ENCODE measurements at places on chromosomes 2 and 18.

GRCh38 chr2:86027196-86027921 is 78.3 kb downstream of the POLR1A start:
- DNase-seq: no peak

DNA sequence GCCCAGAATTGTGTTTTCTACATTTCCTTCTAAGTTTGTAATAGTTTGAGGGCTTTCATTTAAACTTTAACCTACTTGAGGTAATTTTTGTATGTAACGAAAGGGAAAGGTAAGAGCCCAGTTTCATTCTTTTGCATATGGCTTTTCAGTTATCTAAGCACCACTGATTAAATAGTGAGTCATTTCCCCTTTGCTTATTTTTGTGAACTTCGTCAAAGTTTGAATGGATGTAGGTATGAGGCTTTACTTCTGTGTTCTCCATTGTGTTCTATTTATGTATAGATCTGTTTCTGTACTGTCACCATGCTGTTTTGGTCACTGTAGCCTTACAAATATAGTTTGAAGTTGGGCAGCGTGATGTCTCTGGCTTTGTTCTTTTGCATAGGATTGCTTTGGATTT is 944.8 kb upstream of the CNTNAP5 start:
- DNase-seq: no peak

- DNase-seq: no peak
Measured at GRCh38 chr2:225556461-225556860, 157.0 kb downstream of the NYAP2 start.

- DNase-seq: no peak
Measured at GRCh38 chr2:185695711-185696235, 42.8 kb upstream of the FSIP2 start.

GRCh38 chr18:5057386-5058348 is 139.4 kb downstream of the AKAIN1 start:
- DNase-seq: peak; percentile 27

- no peak for DNase-seq
Measured at GRCh38 chr2:230983566-230983965, 12.4 kb upstream of the SPATA3 start.

DNA sequence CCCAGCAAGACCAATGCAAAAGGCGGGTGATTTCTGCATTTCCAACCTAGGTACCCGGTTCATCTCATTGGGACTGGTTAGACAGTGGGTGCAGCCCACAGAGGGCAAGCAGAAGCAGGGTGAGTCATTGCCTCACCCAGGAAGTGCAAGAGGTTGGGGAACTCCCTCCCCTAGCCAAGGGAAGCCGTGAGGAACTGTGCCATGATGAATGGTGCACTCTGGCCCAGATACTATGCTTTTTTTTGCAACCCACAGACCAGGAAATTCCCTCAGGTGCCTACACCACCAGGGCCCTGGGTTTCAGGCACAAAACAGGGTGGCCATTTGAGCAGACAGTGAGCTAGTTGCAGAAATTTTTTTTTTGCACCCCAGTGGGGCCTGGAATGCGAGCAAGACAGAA is 662.6 kb upstream of the ACVR2A start:
- peak; percentile 12 for DNase-seq

GRCh38 chr2:212974692-212975091 is 176.7 kb downstream of the IKZF2 start:
- DNase-seq: no peak

GRCh38 chr2:120108749-120109148 is 95.9 kb downstream of the EPB41L5 start:
- DNase-seq: no peak

GRCh38 chr2:240936106-240936505 is 30.0 kb downstream of the CROCC2 start:
- DNase-seq: no peak

DNA sequence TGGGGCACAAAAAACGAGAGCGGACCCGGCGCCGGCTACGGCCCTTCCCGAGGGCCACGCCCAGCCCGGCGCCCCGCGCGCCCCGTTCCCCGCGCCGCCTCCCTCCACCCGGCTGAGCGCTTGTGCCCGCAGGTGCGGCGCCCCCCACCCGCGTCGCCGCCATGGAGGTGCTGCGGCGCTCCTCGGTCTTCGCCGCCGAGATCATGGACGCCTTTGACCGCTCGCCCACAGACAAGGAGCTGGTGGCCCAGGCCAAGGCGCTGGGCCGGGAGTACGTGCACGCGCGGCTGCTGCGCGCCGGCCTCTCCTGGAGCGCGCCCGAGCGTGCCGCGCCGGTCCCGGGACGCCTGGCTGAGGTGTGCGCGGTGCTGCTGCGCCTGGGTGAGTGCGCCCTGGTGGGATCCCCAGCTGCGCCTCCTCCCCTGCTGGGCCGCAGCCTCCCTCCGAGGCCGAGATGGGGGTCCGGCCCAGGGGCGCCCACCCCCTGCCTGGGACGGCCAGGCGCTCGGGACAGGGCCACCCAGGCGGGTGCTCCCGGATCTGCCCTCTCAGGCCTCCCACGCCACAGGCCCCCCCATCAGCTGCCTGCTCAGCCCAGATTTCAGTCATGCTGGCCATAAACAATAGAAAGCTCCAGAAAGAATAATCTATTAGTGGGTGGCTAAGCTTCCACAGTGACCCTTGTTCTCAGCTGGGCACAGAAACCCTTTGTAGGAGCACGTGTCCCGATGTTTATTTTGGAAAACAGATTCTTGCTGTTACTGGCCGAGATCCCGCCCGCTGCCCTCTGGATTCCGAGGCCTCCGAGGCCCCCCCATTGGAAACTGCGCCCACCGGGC is 997 bp downstream of the BOK start:
- no peak for DNase-seq

DNA sequence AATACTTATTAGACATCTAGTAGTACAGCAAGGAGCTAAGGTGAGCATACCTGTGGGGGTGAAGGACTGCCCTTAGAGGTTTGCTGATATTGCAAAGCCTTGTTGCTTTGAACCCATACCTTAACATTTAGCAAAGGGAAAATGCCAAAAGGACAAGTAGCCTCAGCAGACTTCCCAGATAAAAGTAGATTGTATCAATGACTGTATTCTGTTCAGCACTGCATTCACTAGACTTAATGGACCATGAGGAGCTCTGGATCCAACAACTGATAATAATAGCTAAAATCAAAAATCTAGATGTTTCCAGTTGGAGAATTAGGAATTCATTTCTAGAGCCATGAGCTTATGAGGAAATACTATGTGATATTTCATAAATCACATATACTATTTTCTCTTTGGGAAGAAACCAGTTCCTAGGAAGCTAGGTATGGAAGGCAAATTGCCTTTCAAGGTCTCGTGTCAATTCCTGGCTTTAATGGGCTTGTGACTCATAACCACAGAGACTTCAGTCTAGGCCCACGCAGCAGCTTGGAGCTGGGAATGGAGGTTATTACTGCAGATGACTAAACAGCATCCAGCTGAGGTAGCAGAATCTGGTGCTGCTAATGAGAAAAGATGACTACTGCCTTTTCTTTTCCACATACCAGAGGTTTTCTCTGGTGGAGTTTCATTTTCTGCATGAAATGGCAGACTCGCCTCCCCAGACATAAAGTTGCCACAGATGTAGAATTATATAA is 191.2 kb upstream of the NABP1 start:
- no peak for DNase-seq

GRCh38 chr2:224887141-224887540 is 155.1 kb downstream of the DOCK10 start:
- no peak for DNase-seq

DNA sequence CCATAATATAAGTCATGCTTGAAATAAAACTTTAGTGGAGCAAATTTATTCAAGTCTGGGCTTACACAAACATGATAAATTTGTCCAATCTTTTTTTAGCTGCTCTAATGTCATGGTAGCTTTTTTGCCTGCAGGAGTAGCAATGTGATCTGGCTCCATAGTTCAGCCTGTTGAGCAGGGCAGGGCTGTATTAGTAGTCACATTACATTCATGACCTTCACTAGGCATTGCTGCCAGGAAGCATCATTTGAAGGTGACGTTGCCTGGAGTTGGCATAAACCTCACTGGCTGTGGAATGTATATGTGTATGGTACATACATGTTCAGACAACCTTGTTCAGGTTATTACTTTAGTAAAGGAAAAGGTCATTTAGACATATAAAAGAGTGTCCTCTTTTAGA is 76.6 kb downstream of the CCDC85A start:
- no peak for DNase-seq

DNA sequence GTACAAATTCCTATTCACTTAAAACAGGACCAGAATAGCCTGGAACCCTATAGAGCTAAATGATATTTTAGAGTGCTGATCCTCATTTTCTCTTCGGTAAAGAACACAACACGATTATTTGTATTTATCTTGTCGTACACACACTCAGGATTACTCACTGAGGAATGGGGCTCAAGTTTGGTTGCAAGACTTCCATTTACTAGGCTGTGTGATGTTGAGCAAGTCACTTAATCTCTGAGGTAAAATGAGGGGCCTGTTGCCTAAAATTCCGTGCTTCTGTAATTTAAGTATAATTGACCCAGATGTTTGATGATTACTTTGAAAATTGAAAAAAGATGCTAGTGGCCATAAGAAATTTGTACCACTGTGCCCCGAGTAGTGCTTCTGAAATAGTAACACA is 42.6 kb upstream of the MAP4K3 start:
- no peak for DNase-seq

- DNase-seq: no peak
Measured at GRCh38 chr18:48860269-48861180, 90.2 kb downstream of the SMAD7 start.

DNA sequence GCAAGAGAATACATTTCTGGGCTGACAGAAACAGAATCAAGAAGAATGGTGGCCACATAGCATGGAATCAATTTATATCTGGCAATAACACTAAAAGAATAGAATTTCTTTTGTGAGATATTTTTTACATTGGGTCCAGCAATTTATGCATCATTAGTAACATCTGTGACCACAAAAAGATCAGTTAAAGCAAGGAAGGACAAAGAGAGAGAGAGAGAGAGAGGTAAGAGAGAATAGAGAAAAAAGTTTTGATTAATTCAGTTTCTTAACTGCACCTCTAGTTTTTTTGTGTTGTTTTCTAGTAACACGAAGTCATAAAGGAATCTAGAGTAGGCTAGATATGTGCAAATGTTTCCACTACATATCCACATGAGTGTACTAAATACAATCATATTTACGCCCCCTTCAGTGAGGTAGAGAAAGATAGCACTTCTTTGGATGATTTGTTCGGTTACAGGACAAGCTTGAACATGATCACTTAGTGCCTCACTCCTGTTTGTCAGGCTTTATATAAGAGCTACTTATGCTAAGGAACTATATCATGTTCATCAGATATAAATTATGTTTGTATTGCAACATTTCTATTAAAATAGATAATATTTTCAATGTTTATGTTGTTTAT is 247.4 kb upstream of the COL3A1 start:
- DNase-seq: no peak

GRCh38 chr2:6960659-6961058 is 43.4 kb downstream of the RNF144A start:
- DNase-seq: no peak

DNA sequence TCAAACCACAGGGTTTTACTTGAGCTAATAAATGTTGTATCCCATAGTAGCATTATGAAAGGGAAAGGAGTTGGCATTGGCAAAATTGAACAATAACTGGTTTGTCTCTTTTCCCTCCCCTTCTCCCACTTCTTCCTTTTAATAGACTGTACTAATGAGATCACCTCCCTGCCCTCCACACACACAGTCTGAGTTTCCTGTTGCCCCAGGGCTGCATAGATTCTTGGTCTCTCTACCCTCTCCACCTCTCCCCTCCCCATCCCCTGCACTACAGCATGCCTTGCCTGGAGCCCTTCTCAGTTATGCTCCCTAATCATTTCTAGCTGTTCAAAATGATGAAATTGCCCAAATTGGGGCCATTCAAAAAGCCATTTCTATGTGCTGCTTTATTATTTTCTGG is 37.2 kb upstream of the NEMP2 start:
- DNase-seq: no peak

DNA sequence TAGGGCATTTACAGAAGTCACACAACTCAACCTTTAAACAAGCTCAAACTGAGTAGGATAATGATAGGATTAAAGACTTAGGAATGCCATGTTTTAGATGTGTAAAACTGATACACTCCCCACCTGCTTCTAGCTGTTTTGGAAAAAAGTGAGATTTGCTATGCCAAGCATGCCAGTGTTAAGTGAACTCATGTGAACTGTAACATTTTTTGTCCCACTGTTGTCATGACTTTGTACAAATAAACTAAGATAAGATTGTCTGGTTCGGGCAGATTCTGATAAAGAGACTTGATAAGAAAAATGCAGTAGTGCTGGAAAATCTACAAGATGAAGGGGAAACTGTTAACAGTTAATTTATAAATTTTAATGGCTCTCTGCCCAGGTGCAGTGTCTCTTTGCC is 66.5 kb downstream of the GLS start:
- DNase-seq: no peak

DNA sequence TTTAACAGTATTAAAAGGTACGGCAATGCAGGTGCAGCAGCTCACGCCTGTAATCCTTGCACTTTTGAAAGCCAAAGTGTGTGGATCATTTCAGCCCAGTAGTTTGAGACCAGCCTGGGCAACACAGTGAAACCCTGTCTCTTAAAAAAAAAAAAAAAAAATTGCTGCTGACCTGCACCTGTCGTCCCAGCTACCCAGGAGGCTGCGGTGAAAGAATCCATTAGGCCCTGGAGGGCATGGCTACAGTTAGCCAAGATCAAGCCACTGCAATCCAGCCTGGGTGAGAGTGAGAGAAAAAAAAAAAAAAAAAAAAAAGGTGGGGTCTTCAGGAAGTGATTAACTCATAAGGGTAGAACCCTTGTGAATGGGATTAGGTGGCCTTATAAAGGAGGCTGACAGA is 12.8 kb downstream of the CUL3 start:
- no peak for DNase-seq

GRCh38 chr2:191696001-191696400 is 18.1 kb downstream of the NABP1 start:
- DNase-seq: no peak

GRCh38 chr2:155689791-155690190 is 642.7 kb downstream of the NR4A2 start:
- no peak for DNase-seq

DNA sequence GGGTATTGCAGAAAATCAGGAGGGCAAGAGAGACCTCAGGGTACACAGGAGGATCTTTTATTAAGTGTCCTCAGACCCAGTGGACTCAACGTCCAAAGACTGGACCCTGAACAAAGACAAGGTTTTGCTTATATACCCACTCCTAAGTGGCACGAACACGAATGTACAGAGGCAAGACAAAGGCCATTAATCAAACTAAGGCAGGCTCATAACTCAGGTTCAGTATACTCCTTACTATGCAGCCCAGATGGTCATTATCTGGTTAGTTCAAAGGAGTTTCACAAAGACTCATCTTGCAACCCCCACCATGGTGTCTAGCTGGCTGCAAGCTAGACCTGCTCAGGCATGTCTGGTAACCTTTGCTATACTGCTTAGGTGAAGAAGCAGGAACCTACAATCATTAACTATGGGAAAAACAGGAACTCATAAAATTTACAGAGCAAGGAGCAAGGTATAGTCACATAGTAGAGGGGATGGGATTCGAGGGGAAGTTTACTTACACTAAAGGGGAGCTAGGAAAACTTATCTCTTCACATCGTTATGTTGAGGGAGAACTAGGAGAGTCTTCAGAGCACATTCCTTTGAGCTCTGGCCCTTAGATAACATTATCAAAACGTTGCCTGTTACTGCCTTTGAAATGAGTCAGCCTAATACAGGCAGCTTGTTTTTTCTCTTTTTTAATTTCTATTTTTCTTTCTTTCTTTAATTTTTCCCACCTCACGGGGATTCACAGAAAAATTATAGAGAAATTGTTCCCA is 33.9 kb downstream of the SLC4A3 start:
- DNase-seq: no peak

GRCh38 chr2:223049356-223049755 is 2.6 kb upstream of the KCNE4 start:
- no peak for DNase-seq

GRCh38 chr2:14677039-14677438 is 44.5 kb downstream of the LRATD1 start:
- no peak for DNase-seq

Data from stimulated activated CD4-positive, alpha-beta T cell treated with anti-CD3 and anti-CD28 coated beads, Interleukin-1b, Interleukin-23, amount 100 ng/mL, for 24 hours (primary cell).